GM19239 (cell line): ENCODE measurements at places on chromosomes 16 and 17.
A peak's percentile ranks its signal among the peaks of the same experiment; 100 is the strongest.

- DNase-seq: peak; percentile 46
Observed at GRCh38 chr16:87463722-87464690, 28.8 kb downstream of the ZCCHC14 start.

- DNase-seq: no peak
Observed at GRCh38 chr17:60745544-60745943, 67.9 kb downstream of the BCAS3 start.

GRCh38 chr17:7436556-7437368 is 1.5 kb downstream of the TMEM102 start:
- DNase-seq: no peak

DNA sequence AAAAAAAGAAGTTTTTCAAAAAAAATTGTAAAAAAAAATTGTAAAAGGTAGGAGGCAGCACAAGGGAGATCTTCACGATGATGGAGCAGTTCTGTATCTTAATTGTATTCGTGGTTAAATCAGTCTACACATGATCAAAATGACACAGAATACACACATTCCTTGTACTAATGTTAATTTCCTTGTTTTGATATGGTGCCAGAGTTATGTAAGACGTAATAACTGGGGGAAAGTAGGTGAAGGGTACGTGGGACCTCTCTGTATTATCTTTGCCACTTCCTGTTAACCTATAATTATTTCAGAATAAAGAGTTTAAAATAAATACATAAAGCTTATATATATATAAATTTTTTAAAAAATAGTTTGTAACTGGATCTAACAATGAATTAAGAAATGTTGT is 36.8 kb downstream of the HELZ start:
- DNase-seq: no peak

DNA sequence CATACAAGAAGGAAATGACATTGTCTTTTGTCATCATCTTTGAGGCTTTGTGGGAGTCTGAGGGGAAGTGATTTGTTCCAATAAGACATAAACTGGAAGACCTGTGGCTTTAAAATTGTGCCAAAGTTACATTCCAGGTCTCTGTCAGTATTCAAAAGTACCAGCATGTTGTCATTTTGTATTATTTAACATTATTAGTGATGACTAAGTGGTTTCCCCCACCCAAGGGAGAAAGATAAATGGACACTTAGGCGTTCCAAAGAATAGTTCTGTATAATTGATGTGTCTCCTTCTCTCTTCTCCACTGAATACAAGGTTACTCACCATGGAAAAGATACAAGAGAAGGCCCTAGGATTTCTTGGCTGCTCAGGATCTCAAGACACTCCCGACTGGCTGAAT is 3.8 kb downstream of the CFAP97D1 start:
- no peak for DNase-seq

- DNase-seq: no peak
Observed at GRCh38 chr17:3660311-3660891, 8.0 kb downstream of the TAX1BP3 start.

DNA sequence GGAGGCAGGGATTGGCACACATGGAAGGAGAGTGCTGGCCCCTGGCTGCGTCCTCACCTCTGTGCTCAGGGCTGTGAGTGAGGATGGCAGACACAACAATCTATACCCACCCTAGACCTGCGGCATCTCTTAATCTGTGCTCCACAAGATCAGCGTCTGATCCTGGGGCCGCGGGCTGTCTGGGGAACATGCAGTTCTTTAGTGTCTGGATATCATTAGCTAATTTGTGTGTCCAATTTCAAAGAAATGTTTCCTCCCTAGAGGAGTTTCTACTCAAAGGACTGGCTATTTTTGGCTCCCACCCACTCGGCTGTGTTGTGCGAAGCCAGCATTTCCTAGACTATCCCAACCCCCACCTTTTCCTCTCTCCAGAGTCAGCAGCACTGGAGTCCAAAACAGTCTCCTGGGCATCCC is 93.8 kb downstream of the GRIN2A start:
- no peak for DNase-seq

- no peak for DNase-seq
Observed at GRCh38 chr17:42784409-42784808, 4.0 kb downstream of the WNK4 start.

DNA sequence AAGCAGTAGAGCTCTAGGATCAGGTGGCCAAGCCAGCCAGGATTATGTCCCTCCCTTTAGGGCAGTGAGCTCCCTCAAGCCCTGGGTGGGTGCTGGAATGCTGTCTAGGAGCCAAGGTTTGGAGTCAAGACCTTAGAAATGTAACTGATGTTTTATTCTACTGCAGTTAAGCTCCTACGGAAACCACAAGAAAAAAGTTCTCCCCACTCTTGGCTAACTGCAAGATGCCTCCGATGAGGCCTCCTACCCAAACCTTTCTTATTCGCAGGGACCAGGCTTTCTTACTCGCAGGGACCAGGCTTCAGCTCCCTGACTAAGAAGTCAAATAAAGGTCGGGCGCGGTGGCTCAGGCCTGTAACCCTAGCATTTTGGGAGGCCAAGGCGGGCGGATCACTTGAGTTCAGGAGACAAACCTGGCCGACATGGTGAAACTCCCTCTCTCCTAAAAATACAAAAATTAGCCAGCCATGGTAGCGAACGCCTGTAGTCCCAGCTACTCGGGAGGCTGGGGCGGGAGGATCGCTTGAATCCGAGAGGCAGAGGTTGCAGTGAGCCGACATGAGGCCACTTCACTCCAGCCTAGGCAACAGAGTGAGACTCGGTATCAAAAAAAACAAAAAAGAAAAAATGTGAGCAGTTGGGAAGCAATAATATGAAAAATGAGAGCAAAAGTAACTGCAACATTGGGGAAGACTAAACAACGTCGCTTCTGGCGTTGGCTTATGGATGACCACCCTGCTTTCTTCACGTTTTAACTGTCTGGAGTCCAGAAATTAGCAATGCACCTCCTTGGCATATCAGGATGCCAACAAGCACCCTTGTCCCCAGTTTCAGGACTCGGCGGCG is 31.7 kb upstream of the ARL4D start:
- no peak for DNase-seq

GRCh38 chr17:50675627-50676026 is 32.1 kb downstream of the ANKRD40 start:
- no peak for DNase-seq

GRCh38 chr17:28326114-28326513 is 7.1 kb downstream of the TMEM97 start:
- DNase-seq: no peak

DNA sequence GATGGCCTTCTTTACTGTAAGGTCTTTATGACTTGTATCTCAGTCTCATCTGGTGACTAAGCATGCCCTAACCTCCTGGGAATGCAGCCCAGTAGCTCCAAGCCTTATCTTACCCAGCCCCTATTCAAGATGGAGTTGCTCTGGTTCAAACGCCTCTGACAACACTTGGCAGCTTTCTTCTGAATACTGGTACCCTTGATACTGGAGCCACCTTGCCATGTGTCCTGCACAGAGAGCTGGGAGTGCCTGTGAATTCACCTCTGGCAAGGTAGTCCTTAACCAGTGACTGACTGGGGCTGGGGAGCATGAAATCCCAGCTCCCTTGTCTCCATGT is 17.2 kb downstream of the NUDT7 start:
- DNase-seq: no peak

- no peak for DNase-seq
Observed at GRCh38 chr17:34075076-34075475, 180.0 kb upstream of the CCL2 start.

- no peak for DNase-seq
Observed at GRCh38 chr16:78918805-78919305, 681.7 kb downstream of the MAF start.

GRCh38 chr17:6350806-6351205 is 84.1 kb downstream of the AIPL1 start:
- no peak for DNase-seq

DNA sequence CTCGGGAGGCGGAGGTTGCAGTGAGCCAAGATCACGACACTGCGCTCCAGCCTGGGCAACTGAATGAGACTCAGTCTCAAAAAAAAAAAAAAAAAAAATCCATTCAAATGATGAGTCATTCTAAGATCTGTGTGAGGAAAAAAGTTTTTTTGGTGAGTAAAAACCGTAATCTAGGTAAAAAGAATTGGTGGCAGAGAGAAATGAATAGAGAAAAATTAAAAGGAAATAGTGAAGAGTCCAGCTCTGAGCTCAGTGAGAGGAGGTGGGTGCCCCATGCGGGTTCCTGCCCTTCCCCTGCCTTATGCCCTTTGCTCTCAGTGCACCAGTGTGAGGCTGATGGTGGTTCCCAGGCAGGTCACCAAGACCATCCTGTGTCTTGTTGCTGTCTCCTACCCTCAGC is 20.9 kb downstream of the GAN start:
- no peak for DNase-seq

GRCh38 chr17:16954521-16954920 is 17.4 kb downstream of the TNFRSF13B start:
- no peak for DNase-seq

GRCh38 chr17:34076743-34077631 is 178.1 kb upstream of the CCL2 start:
- no peak for DNase-seq

DNA sequence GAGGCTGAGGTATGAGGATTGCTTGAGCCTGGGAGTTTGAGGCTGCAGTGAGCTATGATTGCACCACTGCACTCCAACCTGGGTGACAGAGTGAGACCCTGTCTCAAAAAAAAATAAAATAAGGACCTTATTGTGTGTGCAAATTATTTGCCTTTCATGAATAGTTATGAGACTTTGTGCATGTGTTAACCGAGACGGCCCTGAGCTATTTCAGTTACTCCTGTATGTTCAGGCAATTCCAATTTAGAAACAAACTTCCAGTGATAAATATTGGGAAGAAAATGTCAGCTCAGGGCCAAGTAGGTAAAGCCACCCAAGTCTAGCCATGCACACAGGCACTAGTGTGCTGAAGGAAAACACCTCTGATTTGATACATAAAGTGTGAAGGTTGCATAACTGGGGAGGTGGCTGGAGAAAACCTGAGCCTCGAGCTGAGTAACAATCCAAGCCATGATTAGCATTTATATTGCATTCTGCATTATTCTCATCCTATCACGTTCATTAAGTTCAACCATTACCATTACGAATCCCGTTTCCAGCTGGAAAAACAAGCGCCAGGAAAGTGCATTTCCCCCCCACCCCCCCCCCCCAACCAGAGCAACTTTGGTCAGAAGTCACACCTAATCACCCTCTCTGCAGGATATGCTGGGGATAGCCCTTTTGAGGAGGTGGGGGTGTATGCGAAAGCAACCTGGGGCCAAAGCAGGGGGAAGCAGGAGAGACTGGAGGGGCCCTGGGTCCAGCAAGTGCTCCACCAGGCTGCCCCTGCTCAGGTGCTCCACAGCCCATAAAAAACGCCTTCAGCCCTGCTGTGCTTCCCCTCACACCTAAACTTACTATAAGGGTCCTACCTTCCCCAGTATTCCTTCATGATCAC is 18.6 kb upstream of the ENDOV start:
- DNase-seq: no peak

DNA sequence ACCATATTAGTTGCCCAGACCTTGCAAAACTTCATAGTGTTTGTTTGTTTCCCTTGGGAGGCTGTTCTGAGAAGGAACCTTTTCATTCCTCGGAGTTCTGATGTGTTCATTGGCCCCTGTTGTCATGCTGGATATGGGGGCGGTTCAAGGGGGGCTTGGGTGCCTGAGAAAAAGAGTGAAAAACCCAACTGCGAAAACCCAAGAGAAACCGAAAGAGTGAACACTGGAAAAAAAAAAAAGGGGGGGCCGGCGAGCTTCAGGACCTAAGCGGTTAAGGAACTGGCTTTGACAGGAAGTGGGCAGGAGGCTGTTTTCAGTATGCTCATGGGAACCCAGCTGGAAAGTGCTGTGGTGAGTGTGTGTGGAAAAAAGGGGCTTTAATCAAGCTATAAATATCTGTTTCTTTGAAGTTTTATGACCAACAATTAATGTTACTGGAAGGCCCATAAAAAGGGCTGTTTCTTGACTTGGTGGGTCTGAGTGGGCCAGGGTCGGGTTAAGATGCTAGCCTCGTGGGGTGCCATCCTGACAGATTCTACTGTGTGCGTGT is 510.7 kb downstream of the MAF start:
- DNase-seq: peak; percentile 15

DNA sequence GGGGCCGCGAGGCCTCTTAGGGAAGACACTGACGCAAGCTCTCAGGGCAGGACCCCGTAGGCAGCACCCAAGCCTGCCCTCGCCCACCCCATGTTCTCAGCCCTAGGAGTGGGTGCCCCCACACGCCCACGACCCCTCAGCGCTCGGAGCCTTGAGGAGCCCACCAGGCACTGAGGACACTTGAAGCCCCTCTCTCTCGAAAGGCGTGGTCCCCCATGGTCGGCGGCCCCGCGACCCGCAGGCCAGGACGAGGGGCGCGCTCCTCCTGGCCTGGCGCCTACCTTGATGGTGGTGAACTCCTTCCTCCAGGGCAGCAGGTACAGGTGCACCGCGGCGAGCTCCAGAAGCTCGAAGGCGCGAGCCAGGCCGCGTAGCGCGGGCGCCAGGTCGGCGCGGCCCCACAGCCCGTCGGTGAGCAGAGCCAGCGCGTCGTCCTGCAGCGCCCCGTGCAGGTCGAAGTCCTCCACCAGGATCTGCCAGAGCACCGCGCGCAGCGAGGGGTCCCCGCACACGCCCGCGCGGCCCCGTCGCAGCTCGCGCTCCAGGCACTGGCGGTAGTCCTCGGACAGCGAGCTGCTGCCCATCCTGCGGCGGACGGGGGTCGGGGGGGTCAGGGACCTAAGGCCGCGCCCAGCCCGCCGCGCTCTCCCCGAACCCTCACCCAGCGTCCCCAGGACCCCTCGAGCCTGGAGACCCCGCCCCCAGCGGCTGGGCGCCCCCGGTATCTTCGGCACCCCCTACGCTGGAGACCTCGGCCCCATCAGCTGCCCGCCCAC is 668 bp downstream of the SPATA2L start:
- DNase-seq: no peak

- DNase-seq: no peak
Observed at GRCh38 chr17:72354071-72354470, 233.3 kb downstream of the SOX9 start.

- DNase-seq: no peak
Observed at GRCh38 chr17:41003926-41004325, 4.2 kb upstream of the KRTAP3-2 start.

GRCh38 chr17:56108811-56109284 is 44.4 kb upstream of the ANKFN1 start:
- peak; percentile 12 for DNase-seq

DNA sequence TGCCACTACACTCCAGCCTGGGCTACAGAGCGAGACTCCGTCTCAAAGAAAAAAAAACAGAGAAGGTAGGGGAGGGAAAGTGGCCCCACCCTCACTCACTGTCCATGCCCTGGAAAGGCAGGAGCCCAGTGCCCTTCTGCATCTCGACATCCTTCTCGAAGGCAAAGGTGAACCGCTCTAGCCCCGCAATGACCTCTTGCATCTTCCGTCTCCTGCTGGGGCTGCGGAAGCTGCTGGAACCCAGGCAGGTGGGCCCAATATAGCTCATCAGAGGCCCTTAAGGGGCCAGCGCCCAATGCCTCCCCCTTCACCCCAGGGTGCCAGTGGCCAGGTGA is at the start of gene CPSF4L:
Gene CPSF4L, minus strand, starts transcription at position 264 of the 335 bp plus-strand sequence. Its CDS starts 62 bp downstream, at position 202.
- no peak for DNase-seq

DNA sequence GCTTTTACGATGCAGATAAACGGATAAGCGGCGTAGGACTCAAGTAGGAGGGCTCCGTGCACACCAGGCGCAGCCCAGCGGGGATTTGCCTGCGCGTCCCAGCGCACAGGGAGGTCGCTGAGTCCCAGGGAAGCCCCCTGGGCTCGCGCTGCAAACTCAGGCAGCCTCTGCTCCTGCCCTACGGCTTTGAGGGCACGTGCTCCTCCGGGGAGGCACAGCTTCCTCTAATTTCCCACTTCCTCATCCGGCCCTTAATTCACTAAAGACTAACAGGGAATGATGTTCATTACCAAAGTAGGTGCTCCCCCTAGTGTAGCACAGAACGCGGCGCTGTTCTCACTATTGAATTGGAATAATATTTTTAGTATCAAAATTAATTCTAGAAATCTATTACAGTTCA is 825.4 kb downstream of the KCNJ18 start:
- no peak for DNase-seq
